ENCODE measurements at places on chromosomes 16 and 17.

- DNase-seq: no peak
Measured at GRCh38 chr17:1379208-1379929, 20.7 kb downstream of the YWHAE start.

GRCh38 chr17:79650861-79651260 lies 40.0 kb upstream of the RBFOX3 start:
- no peak for DNase-seq

DNA sequence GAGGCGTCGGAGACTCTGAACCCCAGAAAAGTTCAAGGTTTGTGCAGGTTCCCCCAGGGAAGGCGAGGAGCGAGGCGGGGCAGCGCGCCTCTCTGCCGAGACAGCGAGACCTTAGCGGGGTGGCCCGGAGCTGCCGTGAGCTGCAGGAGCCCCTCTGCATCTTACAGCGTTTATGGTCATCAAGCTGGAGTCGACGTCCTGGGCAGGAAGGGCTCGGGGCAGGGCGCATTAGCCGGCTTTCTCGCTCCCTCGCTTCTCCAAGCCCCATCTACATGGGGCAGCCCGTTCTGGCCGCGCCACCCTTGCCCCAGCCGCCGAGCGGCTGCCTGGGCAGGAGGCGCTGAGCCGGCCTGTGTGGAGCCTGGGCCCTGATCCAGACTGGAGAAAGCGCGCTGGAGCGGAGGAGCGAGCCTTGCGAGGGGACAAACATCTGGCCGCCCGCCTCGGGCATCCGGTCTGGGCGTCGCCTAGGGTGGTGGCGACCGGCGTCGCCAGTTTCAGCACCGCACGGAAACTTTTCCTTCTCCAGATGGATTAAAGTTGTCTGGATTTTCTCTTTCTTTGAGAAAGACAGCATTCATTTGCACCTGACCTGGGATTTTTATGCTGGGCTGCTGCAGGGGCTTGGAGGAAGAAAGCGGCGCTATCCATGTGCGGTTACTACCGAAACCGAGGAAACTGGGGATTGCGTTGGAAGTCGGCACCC lies 750 bp downstream of the TMEM132E start:
- no peak for DNase-seq

- no peak for DNase-seq
Measured at GRCh38 chr16:87412371-87412995, 20.3 kb downstream of the MAP1LC3B start.

DNA sequence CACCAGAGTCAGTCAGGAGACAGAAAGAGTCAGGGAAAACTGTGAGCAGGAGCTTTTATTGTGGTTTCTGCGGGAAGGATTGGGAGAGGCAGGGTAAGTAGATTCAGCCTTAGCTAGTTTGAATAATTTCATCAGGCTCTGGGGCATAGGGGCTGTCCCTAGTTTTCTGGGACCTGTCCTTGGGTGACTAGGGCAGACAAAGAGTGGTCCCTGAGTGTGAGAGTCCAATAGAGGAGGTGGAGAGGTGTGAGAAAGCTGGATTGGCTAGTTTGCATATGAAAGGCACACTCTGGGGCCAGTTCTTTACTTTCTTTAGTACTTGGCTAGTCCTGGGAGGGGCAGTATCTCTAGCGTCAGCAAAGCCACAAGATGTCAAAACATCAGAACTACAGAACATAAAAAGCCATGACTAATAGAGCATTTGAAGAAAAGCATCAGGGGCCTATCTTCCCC lies 255.6 kb downstream of the HS3ST3A1 start:
- no peak for DNase-seq
